K562 (cell line): ENCODE measurements at places on chromosomes 16 and 17. TPM values are rescaled to one million over a fixed set of nuclear protein-coding genes. Genes with fewer than 3 reads are reported as not detected.

GRCh38 chr17:16919663-16920627 is 52.0 kb downstream of the TNFRSF13B start:
- no peak for DNase-seq

- DNase-seq = peak; percentile 65
Observed at GRCh38 chr17:16353317-16354174, at the start of gene CENPV. TSS of gene CENPV (minus strand) at chr17:16353469. CDS start at chr17:16353436, 33 bp downstream.

GRIN2C gene
- total RNA-seq = 0.33 and 0.40 TPM in 2 replicates

GRCh38 chr17:80180192-80180591 is 10.4 kb downstream of the CARD14 start:
- DNase-seq = no peak

- no peak for DNase-seq
Observed at GRCh38 chr16:75820672-75821071, 94.4 kb upstream of the CPHXL start.

DNA sequence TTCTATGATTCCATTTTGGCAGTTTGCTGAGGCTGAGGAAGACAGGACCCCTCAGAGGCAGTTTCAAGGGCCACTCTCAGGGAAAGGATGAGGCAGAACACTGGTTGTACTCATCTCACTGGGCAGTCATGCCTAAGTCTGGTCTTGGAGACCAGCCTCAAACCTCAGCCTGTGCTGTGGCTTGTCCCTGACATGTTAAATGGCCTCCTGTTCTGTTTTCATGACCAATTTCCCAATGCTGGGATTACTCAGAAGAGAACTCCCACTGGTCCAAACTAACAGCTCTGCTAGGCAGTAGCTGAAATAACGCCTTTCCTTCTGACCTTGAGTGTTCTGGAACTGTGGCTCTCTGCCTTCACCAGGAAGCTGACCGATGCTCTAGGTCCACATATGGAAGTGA is 8.4 kb upstream of the SPDYE4 start:
- no peak for DNase-seq

KRT39 gene
- total RNA-seq = not detected in 2 replicates

DNA sequence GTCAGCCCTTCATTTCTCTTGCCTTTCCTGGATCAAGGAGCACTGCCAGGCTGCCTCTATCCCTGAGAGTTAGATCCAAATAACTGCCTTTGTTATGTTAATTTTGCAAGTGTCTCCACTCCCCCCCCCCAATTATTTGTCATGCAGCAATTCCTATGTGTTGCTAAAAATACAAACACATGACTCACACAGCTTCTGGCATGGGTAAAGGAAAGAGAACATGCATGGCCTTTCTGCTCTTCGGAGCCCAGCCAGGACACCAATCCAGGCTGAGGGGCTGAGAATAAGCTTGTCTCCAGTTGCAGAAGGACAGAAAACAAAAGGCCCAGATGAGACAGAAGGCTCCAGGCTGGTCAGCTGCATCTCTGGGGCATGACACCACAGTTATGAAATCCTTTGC is 148.0 kb upstream of the TNRC6C start:
- DNase-seq = no peak

DNA sequence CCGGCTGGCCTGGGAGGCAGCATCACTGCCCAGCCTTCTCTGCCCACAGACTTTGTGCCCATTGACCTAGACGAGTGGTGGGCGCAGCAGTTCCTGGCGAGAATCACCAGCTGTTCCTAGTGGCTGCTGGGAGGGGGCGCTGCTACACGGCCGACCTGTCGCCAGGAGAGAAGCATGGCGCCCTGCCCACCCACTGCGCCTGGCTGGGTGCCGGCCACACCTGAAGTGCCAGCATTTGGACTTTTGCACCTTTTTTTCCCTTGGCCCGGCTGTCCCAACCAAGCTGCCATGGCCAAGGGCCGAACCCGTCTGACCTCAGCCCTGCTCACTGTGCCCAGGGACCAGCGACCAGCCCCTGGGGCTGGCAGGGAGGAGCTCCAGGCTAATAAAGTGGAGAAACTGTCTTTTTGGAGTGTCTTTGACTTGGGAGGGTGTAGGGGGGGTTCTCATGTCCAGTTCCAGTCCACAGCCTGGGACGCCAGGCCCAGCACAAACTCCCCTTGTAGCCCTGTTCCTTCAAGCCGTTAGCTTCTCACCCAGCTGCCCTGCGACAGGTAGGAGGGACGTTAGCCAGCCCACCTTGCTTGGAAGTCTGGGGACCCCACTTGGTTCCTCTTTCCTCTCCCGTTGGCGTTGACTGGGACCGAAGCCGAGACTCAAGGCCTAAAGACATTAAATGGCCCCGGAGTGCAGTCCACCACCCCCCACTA is 939 bp upstream of the WDR90 start:
- no peak for DNase-seq

APOBR gene
- total RNA-seq = 3.2 and 4.3 TPM in 2 replicates

CDK3 gene
- total RNA-seq = 5.0 and 5.4 TPM in 2 replicates

DNA sequence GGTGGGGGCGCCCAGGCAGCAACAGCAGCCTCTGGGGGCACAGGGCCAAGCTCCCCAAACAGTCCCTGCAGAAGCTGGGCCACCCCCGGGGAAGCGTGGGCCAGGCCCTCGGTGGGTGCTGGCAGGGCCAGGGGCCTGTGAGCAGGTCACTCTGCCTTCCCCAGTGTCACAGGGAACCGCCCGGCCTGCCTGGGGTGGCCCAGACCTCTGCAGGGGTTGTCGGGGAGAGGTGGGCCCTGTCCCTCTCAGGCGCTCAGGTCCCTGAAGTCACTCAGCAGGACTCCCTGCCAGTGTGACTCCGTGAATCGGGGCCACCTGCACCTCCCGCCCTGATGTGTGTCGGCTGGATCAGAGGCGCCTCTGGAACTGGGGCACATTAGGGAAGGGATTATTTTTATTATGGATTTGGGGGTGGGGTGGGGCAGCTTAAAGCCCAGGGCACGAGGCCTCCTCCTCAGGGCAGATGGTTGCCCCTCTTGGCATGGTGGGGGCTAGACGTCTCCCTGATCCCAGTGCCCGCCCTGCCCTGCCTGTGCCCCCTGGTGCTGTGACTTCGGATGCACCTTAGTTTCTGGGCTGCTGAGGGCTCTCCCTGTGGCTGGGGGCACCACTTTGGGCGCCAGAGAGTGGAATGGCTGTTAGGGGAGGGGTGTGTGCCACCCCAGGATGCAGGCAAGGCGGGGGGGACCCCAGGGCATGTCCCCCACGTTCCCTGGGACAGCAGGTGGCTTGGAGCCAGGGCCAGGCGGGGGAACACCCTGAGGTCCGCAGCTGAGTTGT is 1.2 kb upstream of the GNG13 start:
- DNase-seq = no peak

- DNase-seq = no peak
Observed at GRCh38 chr17:8426802-8427201, 8.9 kb upstream of the NDEL1 start.

P2RX5 gene
- 1.6 and 1.8 TPM in 2 replicates for total RNA-seq

SERPINF2 gene
- total RNA-seq = 0.22 TPM in 2 replicates

DNA sequence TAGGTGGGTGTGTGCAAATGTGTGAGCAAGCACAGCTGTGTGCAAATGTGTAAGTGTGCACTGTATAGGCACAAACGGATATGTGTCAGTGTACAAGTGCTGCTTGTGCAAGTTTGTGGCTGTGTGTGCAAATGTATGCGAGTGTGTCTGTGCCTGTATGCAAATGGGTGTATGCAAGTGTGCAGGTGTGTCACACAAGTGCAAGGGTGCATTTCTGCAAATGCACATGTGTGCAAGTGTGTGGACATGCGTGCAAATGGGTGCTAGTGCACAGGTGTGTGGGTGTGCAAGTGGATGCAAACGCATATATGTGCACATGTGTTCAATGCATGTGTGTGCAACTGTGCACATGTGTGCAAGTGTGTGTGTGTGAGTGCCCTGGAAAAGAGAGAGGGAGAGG is 76.5 kb upstream of the TNRC6C start:
- DNase-seq = no peak

DNA sequence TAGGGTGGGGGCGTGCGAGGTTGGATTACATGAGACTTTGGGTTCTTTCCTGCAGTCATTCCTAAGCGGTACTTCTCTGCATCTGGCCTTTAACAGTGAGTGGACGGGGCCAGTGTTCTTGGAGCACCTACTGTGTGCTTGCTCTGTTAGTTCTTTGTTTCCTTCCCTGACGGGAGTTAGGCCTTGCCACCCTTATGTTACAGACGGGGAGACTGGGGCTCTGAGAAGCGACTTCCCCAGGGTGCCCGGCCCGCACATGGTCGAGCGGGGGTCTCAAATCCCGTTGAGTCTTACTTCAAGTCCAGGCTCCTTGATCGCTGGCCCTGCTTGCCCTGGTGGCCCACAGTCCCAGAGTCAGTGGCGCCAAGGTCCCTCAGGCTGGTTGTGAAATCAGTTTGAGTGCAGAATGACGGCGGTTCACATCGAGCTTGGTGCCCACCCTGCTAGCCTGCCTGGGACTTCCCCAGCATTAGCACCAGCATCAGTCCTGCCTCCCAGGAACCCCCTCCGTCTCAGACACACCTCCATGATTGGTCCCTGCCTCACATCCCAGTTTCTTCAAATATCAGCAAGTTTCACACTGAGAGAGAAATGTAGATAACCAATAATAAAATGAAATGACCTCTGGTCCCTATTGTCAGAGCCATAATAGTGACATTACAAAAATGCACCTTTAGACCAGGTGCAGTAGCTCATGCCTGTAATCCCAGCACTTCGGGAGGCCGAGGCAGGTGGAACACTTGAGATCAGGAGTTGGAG is 128.0 kb downstream of the CMIP start:
- DNase-seq = no peak

GRCh38 chr16:88077328-88078108 is 126.3 kb downstream of the BANP start:
- DNase-seq = no peak

GRCh38 chr17:61366715-61367413 is 32.8 kb upstream of the TBX2 start:
- no peak for DNase-seq

GRCh38 chr16:12798171-12798570 is 5.5 kb downstream of the CPPED1 start:
- no peak for DNase-seq

DNA sequence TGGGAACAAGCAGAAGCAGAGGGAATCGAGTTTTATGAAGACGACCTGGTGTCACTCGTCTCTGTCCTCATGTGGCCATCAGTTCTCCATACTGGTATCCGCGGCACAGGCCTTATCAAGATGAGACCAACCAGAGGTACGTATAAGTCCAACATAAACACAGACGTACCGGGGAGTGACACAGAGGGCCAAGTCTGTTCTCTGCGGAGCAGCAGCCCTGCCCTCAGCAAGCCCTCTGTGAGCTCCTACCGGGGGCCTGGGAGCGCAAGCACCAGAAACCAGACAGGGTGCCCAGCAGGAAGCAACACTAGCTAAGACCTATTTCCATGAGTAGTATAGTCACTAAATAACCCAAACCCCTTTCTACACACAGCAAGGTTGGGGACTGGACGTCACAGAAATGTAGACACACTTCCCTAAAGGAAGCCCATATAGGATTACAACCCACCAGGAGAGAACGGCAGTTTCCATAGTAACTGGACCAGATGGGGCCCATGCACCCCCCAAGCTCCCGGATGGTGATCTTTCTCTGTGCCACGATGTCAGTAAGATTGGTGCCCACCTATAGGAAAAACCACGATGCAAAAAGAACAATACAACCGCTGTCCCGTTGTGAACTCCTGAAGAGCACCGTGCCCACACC is 911 bp downstream of the ARL16 start:
- no peak for DNase-seq

SPAG5 gene
- total RNA-seq = 134 and 143 TPM in 2 replicates

DNA sequence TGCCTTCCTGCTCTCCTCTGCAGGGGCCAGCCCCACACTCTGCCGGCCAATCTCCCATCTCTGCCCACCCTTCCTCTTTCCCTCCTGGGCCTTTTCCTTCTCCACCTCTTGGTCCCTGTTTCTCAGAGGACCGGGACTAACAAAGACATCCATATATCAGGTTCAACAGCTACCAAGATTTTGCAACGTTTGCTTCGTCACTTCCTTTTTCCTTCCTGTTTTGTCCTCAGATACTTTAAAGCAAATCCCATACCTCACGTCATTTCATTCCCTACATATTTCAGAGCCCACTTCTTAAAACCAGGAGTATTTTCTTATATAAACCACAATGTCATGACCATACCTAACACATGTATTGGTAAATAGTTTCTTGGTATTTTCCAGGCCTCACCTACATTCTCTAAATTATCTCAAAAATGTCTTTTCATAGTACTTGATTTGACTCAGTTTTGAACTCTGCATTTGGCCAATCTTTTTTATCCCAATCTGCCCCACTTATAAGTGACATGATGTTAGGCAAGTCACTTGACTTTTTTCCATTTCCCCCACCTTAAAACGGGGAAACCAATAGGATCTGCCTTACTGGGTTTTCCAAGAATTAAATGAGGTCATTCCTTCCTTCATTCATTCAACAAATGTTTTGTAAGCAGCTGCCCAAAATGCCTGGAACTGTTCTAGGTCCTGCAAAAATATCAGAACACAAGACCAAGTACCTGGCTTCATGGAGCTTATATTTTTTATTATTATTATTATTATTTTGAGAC is 7.2 kb upstream of the USP10 start:
- no peak for DNase-seq

DNA sequence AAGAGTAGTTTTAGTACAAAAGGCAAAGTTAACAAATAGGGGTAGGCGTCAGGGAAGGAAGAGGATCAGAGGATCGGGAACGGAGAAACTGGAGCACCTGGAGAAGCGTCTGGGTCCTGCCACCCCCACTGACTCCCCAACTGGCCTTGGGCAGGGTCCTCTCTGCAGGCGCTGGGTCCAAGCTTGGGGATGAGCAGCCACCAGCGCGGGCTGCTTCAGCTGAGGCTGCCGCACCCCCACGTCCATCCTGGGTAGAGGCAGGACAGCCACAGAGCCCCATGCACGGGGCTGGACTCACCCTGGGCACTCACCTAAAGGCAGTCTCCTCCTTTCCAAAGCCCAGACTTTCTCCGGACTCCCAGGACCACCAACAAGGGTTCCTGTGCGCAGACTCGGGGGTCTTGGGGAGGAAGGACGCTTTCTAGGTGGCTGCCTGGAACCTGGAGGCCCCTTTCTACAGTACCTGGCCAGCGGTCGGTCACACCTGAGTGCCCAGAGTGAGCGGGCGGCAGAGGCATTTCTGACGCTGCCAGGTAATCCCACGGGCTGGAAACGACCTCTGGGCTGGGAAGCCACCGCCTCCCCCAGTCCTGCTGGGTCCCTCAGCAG is 1.1 kb downstream of the HS3ST6 start:
- no peak for DNase-seq

DNA sequence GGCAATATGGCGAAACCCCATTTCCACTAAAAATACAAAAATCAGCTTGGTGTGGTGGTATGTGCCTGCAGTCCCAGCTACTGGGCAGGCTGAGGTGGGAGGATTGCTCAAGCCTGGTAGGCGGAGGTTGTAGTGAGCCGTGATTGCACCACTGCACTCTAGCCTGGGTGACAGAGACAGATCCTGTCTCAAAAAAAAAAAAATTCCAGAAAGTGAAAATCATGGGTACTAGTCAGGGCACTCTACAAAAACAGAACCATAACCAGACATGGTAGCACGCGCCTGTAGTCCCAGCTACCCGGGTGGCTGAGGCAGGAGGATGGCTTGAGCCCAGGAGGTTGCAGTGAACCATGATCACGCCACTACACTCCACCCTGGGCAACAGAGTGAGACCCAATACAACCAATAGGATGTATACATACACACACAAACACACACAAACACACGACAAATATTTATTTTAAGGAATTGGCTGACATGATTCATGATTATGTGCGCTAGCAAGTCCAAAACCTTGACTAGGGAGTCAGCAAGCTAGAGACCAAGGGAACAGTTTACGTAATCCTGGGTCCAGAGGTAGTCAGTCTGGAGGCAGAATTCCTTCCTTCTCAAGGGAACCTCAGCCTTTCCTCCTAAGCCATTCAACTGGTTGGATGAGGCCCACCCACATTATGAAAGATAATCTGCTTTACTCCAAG is 11.6 kb upstream of the GP1BA start:
- DNase-seq = no peak
